ENCODE measurements at places on chromosomes 5 and 9.

DNA sequence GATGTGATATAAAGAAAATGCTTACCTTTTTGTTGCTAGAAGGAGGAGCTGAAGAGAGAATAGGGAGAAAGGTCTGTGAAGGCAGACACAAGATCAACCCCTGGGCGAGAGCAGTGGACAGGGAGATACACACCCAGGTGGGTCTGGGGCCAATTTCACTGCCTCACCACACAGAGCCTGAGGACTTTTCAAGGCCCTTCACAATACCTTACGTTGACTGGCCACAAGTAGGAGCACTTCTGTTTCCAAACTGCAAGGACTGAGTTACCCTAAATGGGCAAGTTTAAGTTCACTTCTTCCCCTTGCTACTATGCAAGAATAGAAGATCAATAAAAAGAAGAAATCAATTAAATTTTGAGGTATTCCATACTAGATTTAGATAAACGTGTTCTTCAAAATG lies 174.5 kb upstream of the SLC12A2 start:
- no peak for DNase-seq

DNA sequence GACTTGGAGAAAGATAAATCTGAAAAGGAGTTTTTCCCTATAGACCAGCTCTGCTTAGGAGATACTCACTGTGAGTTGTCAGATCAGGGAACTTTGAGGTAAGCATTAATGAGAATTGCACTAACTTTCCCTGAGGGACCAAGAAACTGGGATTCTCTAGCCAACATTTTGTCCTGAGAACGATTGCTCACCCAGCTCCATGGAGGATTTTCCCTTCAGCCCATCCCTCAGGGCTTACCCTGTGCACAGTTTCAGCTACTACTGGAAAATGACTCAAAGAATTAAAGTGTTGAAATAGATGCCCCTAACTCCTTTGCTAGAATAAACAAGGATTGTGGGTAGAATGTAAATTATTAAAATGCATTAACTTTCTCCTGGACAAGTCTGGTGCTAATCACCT lies 237.2 kb upstream of the IL12B start:
- DNase-seq = no peak

- DNase-seq = peak; percentile 58
These were observed 9.3 kb upstream of the PFDN1 start for GRCh38 chr5:140312067-140312790.

DNA sequence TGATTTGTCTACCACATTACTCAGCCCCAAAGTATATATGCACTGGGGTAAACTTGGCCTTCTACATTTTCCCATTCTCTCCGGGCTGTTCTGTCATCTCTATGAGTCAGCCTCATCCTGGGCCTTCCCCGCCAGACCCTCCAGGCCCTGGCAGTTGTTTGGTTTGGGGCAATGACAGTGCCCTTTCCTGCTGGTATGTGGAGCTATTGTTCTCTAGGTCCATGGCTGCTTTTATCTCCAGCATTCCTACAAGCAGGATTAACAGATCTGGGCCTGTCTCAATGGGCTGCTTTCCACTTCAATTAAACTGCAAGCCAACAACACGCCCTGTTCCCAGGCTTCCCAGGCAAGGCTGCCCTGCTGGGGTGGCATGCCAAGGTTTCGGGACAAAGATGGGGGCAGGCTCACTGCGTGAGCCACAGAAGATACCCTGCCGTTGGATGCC lies 136.4 kb downstream of the SLIT3 start:
- DNase-seq = no peak

DNA sequence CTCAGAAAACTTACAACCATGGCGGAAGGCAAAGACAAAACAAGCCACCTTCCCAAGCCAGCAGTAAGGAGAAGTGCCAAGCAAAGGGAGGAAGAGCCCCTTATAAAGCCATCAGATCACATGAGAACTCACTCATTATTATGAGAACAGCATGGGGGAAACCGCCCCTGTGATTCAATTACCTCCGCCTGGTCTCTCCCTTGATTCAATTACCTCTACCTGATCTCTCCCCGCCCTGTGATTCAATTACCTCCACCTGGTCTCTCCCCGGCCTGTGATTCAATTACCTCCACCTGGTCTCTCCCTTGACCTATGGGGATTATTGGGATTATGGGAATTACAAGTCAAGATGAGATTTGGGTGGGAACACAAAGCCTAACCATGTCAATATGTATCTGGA lies 467.3 kb upstream of the FTMT start:
- no peak for DNase-seq

- DNase-seq = no peak
These were observed 38.6 kb downstream of the DMGDH start for GRCh38 chr5:79030663-79031484.

GRCh38 chr5:143533978-143534760 lies 130.7 kb upstream of the NR3C1 start:
- DNase-seq = no peak

DNA sequence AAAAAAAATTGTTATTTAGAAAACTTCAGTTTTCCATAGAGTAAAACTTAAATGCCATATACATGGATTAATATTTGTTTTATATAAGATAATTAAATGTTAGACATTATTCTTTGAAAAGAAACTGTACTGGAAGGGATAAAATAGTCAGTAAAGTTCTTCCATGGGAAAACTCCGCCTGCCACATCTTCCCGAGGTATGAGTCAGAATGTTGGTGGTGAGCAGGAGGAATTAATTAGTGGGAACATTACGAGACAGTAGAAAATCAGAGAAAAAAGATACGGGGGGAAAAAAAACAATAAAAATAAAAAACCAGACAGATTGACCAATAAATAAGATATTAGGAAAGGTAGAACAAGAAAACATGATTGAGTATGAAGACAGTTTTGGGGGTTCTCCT lies 930.3 kb upstream of the C9orf72 start:
- no peak for DNase-seq

DNA sequence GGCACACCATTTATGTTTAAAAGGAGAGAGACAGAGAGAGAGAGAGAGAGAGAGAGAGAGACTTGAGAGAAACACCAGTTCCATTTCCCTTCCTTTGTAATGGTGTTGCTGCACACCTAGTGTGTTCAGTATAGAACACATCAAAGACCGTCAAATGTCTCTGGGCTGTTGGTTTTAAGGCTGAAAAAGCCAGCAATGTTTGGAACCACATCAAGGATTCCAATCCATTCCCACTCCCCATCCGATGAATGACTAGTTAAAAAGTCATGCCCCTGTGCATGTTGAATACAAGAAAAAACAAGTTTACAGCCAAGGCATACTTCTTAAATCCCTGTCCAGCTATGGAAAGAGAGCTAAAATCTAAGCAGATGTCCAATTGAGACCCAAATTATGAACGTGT lies 83.0 kb upstream of the IFNE start:
- DNase-seq = no peak

GRCh38 chr9:107484117-107484723 lies 5.3 kb downstream of the KLF4 start:
- no peak for DNase-seq

DNA sequence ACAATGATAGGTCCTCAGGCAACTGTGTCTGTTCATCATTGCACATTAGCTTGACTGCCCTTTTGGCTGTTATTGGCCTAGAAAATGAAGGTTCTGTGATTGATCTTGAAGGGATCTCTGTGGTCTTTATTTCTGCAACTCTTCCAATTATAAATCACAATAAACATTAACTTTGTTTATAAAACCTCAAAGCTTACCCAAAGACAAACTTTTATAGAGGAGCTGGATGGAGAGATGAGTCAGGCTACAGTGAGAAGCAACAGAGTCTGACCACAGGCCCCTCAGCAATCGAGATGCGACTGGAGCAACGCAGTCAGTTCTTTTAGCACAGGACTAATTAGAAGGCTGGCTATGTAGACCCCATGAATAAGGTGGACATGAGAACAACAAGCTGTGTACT lies 5.3 kb downstream of the MACROH2A1 start:
- DNase-seq = no peak

- DNase-seq = no peak
These were observed 3.8 kb downstream of the FOXD1 start for GRCh38 chr5:73444499-73445438.

- DNase-seq = no peak
These were observed 14.8 kb downstream of the HMGCS1 start for GRCh38 chr5:43298443-43298842.

DNA sequence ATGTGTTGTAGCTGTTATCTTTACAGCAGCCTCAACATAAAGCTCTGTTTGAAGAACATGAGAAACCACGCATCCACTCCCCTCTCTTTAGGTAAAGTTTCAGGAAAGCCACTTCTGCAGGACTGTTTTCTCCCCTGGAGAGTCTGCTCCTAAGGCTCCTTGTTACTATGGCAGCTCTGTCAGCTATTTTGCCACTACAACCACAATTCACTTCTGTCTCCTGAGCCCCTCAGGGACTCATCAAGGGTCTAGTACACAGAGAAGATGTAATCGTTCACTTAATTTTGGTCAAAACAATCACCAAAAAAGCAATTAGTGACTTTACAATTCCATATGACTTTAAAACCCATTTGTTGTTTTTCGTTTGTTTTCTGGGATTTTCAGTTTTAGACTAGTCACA lies 157.7 kb downstream of the FBN2 start:
- DNase-seq = no peak

GRCh38 chr5:134084022-134084565 lies 30.4 kb upstream of the TCF7 start:
- DNase-seq = no peak

DNA sequence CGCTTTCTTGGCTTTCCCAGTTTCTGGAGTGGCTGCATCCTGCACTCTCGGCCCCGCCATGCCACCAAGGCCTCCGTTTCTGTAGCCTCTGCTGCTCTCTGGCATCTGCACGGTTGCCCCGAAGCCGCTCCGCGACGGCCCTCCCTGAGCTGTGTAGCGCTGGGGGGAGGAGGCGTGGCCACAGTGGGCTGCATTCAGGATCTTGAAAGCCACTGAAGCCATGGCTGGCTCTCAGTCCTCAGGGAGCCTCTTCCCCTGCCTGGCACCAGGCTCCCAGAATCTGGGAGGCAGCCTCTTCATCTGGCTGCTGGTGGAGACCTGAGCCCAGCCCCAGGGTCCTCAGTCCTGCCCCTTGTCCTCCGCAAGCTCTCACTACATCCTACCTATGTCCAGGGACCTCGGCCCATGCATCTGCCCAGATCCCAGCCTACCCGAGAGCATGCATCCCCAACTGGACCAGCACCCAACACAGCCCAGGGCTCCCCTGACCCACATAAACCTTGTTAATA lies 25.1 kb downstream of the PAEP start:
- DNase-seq = no peak

DNA sequence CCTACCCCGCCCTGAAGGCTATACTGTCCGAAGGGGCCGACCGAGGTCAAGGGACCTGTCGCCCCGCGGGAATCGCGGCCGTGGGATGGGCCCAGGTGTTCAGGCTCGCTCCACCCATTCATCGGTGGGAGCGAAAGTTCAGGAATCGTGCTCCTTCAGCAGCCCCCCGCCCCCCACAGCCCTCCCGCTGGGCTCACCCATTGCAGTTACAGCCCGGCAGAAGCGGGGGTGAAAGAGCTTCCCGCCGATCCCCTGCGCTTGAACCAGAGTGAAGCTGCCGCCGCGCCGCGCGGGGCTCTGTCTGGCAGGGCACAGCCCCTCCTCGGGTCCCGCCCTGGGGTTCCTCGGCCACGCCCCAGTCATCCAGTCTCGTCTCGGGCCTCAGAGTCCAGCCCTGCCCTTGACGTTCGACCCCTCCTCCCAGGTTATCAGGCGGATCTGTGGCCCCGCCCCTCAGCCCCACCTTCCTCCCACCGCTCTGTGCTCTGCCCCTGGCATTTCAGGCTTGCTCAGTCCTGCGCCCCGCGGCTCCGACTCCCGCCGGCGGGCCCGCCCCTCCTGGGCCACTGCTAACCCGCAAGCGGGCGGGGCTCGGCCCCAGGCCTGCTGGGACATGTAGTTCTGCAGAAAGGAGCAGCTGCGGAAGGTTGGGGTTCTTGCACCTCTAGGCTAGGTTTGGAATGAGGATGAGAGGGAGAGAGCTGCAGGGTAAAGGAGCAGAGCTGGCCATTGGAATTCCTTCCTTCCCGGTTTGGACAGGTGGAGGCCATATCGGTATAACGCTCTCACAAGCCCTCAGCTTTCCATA lies at the start of gene MYORG:
Gene MYORG, minus strand, starts transcription at position 303 of the 808 bp plus-strand sequence. CDS start 3,955 bp downstream, outside the sequence.
- DNase-seq = peak; percentile 90

DNA sequence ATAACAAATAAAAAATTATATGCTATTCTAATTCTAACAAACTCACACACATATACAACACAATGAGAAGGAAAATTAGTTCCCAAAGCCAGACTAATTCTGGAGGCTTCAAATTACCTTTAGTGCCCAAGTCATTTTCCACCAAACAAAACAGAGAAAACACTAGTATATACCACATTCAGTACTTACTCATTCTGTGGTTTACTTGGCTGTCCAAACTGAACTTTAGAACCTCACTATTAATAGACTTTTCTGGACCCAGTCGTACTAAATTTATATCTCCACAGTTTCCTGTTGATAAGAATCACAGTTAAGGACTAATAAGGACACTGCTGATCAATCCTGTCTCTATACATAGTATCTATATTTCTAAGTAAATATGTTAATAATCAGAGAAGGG lies 66.4 kb downstream of the SETX start:
- no peak for DNase-seq

GRCh38 chr5:56740868-56741267 lies 74.5 kb upstream of the MAP3K1 start:
- no peak for DNase-seq

DNA sequence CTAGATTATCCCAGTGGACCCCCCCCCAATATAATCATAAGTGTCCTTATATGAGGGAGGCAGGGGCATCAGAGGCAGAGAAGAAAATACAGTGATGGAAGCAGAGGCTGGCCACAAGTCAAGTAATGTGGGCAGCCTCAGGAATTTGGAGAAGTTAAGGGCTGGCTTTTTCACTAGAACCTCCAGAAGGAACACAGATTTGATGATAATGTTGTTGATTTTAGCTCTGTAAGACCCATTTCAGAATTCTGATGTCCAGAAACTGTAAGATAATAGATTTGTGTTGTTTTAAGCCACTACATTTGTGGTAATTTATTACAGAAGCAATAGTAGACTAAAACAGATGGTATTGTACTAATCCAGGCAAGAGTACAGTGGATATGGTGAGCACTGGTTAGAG lies 36.3 kb upstream of the LRRTM2 start:
- no peak for DNase-seq

DNA sequence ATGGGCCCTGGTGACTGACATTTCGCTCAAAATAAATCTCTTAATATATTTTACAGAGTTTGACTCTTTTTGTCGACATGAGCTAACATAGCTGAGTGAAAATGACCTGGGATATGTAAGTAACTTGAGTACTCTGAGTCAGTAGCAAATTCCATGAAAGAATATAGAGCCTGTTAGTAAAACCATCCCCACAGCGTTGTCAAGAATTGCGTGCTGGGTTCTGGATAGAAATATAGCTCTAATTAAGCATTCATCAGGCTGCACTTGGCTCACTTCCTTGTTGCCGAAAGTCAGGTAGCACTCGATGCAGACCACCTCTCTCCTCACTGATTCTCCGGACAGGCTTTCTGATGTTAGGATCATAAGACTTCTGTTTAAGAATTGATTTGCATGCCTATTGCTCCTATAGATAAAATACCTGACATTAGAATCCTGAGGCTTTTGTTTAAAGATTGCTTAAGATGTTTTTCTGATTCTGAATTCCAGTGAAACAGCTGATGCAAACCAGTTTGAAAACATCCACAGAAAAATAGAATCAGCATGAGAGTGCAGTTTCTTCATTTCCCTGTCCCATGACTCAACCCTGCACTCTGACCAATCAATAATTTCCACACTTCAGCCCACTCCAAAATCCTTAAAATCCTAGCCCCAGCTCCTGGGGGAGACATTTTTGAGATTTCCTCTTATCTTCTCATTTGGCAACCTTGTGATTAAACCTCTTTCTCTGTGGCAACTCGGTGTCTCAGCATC lies 310.6 kb downstream of the DIRAS2 start:
- no peak for DNase-seq

- no peak for DNase-seq
These were observed 101.2 kb downstream of the MSX2 start for GRCh38 chr5:174825587-174825986.
